HCT116 (cell line): ENCODE measurements at places on chromosomes 5 and 9.

DNA sequence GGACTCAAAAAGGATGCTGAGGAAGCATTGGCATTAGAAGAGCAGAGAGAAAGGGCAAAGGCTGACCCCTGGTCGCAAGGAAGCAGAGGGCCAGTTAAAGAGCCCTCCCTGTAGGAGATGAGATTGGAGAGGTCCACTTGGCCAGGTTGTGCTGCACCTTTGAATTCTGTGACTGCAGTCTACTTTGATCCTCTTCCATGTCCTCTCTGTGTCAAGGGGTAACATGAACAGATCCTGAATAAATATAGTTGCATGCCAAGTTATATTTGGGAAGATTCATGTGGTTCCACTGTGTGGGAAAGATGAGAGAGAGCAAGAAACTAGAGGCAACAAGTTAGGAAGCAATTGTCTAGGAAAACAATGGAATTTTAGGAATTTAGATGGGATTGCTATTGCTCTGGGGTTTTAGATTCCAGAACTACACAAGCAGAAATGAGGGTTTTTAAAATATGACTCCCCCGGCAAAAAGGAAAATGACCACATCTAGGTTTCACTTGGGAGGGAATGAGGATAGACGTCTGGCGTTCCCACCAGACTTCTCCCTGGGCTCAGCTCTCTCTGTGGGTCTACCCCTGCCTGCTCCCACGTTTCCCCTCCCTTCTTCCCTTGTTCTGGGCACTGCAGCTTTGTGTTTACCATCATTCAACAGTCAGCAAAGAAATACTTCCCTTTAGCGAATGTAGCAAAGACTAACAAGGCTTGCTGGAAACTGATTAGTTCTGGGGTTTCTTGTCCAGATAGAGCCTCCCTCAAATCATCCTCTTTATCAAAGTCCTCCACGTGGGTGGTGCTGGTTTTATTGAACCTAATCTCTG, 63.6 kb downstream of the SNX18 start:
- no peak for DNase-seq

GRCh38 chr9:122900791-122901190, 4.4 kb downstream of the RC3H2 start:
- DNase-seq = no peak

DNA sequence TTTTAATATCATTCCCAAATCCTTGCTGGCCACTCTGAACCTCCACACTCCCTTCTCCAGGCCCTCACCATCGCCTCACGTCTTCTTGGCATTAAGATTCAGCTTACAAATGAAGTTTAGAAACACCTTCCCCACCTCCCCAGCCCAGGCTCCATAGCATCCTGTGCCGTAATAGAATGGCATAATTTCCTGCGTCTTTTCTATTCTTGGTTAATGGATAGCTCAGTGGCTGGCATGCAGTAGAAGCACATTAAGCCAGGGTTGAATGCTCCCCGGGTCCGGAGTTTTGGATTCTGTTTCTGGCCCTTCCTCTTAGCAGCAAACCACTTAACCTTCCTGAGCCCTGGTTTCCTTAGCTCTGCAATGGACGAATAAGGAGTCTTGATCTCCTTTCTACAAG, 13.8 kb downstream of the WWC1 start:
- DNase-seq = no peak

DNA sequence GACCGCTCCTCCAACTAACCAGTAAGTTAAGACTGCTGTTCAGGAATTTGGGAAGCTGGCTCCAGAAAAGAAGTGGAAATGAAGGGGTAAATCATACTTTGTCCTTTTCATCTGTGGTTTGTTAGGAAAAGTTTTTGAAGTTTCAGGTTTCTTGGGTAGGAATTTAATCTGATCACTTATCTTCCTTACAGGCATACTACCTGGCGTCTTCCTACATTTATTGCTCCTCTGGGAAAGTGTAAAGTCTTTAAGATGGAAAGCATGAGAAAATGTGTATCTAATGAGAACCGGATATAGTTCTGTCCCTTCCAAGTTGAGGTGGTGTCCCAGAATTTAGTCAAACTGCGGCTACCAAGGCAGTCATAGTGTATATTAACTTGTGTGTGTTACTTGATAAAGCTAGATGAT, 1.3 kb downstream of the RASA1 start:
- no peak for DNase-seq

- no peak for DNase-seq
These were observed 372.1 kb upstream of the SGCD start for GRCh38 chr5:155954701-155955445.
